ENCODE measurements at places on chromosomes 5 and 9. TPM values are rescaled to one million over a fixed set of nuclear protein-coding genes. Genes with fewer than 3 reads are reported as not detected.

GRCh38 chr9:111983484-111983908, 86.9 kb downstream of the UGCG start:
- no peak overlapping the region for H3K4me3 ChIP-seq
- DNase-seq, result no peak
- H3K27me3 ChIP-seq, result 0 out of 2 replicates have a peak, but pooled peaks cover 1% of the 10 kb centered on the region
- peaks cover 4% of the 10 kb centered on the region for H3K4me1 ChIP-seq
- H3K36me3 ChIP-seq, result no peaks in the 10 kb centered on the region

DNA sequence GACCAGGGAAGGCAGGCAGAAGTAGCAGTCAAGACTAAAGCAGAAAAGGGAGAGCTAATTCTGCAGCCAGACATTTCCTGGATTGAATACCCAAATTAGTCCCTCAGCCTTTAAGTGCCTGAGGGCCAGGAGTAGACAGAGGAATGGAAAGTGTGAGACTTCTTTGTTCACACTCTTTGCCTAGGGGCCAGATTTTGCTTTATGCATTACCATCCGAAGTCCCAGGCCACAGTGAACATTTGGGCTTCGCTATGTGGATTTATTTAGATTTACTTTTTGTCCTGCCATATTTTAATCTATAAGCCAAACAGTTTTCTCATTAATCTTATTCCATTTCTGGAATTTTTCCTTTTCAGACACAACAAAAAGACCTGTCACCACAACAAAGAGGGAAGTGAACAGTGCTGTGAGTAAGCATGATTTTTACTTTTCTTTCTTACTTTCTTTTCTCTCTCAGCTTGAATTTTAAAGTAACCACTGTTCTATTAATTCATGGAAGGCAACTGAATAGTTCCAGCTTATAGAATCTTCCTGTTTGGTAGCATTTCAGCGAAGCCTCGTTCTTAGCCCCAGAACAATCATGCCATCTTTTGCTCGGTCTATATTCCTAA, 52.6 kb downstream of the PDCD1LG2 start:
- H3K27me3 ChIP-seq, result no peaks in the 10 kb centered on the region
- H3K4me3 ChIP-seq, result no peak overlapping the region
- no peak for DNase-seq
- H3K27ac ChIP-seq, result no peak overlapping the region
- H3K36me3 ChIP-seq, result peaks cover 11% of the 10 kb centered on the region

DNA sequence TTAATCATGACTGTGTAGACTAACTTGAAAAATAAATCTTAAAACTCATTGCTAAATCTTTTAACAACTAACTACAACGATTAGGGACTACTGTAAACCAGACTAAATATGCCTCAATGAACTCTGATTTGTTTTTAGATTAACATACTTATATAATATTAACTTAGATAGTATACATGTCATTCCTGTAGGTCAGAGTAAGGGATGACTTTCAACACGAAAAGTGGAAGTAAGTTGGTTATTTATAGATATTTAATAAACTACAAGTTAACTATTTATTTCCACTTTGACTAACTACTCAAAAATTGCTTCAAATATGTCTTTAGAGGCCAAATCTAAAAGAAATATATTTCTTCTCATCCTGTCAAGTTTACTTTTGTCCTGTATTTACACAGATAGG, 795.6 kb downstream of the PTPRD start:
- H3K4me1 ChIP-seq, result no peaks in the 10 kb centered on the region
- no peaks in the 10 kb centered on the region for H3K36me3 ChIP-seq
- no peak overlapping the region for H3K4me3 ChIP-seq
- H3K27ac ChIP-seq, result no peak overlapping the region
- DNase-seq, result no peak
- H3K27me3 ChIP-seq, result no peaks in the 10 kb centered on the region

GRCh38 chr5:19044931-19045695, 942.9 kb downstream of the CDH18 start:
- no peak overlapping the region for H3K27ac ChIP-seq
- no peak overlapping the region for H3K4me3 ChIP-seq
- no peaks in the 10 kb centered on the region for H3K27me3 ChIP-seq

Gene BTNL8
- not detected for total RNA-seq

Gene HNRNPAB
- total RNA-seq, result 32.1 TPM

GRCh38 chr9:36843964-36844363, 190.1 kb downstream of the PAX5 start:
- no peak for DNase-seq
- no peak overlapping the region for H3K4me3 ChIP-seq
- H3K27ac ChIP-seq, result no peak overlapping the region
- H3K27me3 ChIP-seq, result peaks cover 58% of the 10 kb centered on the region
- H3K4me1 ChIP-seq, result no peaks in the 10 kb centered on the region
- no peaks in the 10 kb centered on the region for H3K36me3 ChIP-seq

- no peak overlapping the region for H3K4me3 ChIP-seq
- no peaks in the 10 kb centered on the region for H3K36me3 ChIP-seq
- no peak for DNase-seq
- H3K4me1 ChIP-seq, result no peaks in the 10 kb centered on the region
These were observed 6.0 kb downstream of the CAMK4 start for GRCh38 chr5:111229871-111230810.

DNA sequence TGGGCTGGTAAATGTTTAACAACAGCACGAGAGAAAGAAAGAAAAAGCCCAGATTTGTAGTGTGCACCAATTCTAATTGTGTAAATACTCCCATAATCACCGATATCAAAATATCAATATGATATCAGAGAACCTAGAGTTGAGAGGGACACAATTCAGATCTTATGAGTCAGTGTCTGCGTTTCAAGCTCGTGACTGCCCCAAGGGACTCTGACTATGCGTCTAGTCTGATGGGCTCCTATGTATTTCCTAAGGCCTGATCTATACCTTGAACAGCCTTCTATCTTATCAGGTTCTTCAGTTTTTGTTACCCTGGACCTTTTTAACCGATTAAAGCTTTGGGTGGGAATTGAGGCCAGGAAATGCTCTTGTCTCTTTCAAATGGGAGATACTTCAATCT, 243.0 kb upstream of the SLC24A2 start:
- H3K36me3 ChIP-seq, result no peaks in the 10 kb centered on the region
- no peaks in the 10 kb centered on the region for H3K4me1 ChIP-seq
- H3K27ac ChIP-seq, result no peak overlapping the region
- H3K27me3 ChIP-seq, result peaks cover 8% of the 10 kb centered on the region
- no peak overlapping the region for H3K4me3 ChIP-seq
- no peak for DNase-seq

DNA sequence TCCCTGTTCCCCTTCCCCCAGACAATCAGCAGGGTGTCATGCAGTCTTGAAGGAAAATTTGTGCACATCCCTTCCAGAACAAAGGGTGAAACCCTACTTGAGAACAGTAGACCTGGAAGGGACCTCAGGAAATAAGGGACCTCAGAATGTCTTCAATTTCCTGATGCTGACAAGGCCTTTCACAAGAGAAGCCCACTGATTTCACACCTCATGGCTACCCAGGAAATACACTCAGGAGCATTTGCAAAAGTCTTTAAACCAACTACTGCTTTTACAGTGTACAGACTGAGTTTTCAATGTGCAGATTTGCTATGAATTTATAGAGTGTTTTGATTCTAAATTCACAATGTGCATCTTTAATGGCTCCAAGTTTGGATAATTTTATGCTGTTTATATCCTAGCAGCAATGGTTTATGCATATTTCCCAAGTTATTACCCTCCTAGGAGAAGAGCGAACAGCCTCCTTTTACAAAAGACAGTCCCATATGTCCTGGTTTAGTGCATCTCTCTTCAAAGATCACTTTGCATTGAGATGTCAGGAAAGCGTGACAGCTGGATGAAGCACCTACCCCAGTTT, 74.8 kb downstream of the GALNT10 start:
- H3K27ac ChIP-seq, result no peak overlapping the region
- peaks cover 5% of the 10 kb centered on the region for H3K36me3 ChIP-seq
- H3K4me3 ChIP-seq, result no peak overlapping the region
- peaks cover 4% of the 10 kb centered on the region for H3K4me1 ChIP-seq
- H3K27me3 ChIP-seq, result no peaks in the 10 kb centered on the region
- no peak for DNase-seq

Gene NTNG2
- 0.54 TPM for total RNA-seq

Gene PHF2
- total RNA-seq, result 5.9 TPM

Gene CDH9
- total RNA-seq, result not detected

- H3K27ac ChIP-seq, result no peak overlapping the region
- peak; percentile 19 for DNase-seq
- H3K27me3 ChIP-seq, result peaks cover 5% of the 10 kb centered on the region
- no peaks in the 10 kb centered on the region for H3K36me3 ChIP-seq
- peaks cover 2% of the 10 kb centered on the region for H3K4me1 ChIP-seq
- no peak overlapping the region for H3K4me3 ChIP-seq
These were observed 26.3 kb upstream of the TNPO1 start for GRCh38 chr5:72790186-72790585.

All from IMR-90 (cell line).